GF-D8 (cell line): ENCODE measurements at places on chromosomes 6 and 20.

DNA sequence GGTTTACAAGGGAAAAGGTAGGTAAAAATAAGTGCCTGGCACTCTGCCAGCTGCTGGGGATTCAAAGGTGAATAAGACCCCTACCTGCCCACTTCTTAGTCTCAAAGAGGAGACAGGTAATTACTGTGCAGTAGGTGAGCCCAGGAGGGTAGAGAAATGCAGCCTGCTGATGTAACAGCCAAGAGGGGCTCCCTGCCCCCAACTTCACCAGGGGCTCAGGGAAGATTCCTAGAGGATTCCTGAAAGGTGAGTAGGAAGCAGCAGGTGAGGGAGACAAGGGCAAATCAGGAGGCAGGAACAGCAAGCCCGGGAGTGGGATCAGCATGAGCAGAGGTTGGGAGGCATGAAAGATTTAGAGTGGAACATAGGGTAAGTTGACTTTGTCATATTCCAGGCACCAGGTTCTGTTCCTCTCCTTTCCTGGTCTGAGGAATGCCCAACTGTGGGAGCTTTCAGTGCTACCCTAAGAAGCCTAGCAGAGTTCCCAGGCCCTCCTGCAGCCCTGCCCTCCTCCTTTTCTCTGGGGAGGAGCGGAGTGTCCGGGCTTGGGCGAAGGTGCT is 258.1 kb downstream of the LRFN2 start:
- no peak for DNase-seq

GRCh38 chr6:63571361-63572043 is 778 bp upstream of the LOC128125822 start:
- DNase-seq, result no peak

GRCh38 chr6:54074109-54074508 is 37.1 kb upstream of the MLIP start:
- no peak for DNase-seq

DNA sequence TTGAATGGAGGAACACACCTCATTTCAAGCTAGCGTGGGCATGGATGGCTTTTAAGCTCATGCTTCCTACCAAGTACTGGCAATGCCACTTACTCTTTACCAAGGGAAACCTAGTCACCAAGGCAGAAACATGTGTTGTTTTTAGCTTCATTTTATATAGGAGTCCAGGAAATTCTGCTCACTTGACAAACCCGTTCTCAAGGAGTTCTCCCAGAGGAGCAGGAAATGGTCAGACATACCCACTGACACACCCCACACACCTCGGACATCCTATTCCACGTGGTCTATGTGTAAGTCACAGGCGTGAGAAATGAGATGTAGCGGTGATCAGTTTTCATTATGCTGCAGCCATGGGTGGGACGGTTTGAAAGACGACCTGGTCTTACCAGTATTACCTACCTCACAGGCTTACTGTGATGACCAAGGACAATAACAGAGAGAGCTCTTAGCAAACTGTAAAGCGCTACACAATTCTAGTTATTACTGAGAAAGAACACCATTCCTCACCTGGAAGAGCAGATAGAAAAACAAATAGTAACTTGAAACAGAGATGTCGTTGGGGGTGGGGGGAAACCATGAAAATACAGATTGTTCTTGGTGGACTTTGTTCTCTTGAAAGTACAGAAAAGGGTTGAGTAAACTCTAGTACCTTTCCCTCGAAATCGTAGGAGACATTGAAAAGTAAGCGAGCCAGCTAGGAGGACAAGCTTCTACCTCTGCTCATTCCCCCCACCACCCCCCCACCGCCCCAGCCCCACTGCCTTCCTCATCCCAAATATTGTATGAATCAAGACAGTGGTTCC is 1.7 kb downstream of the CNKSR3 start:
- DNase-seq, result no peak

DNA sequence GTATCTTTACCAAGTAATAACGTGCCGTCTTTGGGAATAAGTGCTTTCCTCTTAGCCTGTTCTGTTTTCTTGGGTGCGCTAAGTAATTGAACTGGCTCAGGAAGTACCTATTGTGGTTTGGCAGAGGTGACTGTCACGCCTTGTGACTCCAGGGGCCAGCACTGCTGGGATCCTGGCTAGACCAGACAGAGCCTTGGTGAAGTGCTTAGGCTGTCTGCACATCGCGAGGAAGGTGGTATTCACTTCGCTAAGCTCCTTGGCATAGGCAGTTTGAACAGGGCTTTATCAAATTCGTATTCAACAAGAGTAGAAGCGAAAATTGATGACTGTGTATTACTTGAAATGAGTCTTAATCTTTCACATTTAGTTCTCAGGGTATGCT is 17.6 kb downstream of the PRDM1 start:
- no peak for DNase-seq

GRCh38 chr6:26400626-26401025 is 1.4 kb upstream of the BTN3A1 start:
- DNase-seq, result peak; percentile 37

GRCh38 chr6:131122007-131122406 is 13.3 kb upstream of the AKAP7 start:
- DNase-seq, result no peak

- no peak for DNase-seq
These were observed 19.6 kb downstream of the RPP21 start for GRCh38 chr6:30364591-30364990.

- no peak for DNase-seq
These were observed 37.4 kb upstream of the TNFAIP3 start for GRCh38 chr6:137829641-137830083.

DNA sequence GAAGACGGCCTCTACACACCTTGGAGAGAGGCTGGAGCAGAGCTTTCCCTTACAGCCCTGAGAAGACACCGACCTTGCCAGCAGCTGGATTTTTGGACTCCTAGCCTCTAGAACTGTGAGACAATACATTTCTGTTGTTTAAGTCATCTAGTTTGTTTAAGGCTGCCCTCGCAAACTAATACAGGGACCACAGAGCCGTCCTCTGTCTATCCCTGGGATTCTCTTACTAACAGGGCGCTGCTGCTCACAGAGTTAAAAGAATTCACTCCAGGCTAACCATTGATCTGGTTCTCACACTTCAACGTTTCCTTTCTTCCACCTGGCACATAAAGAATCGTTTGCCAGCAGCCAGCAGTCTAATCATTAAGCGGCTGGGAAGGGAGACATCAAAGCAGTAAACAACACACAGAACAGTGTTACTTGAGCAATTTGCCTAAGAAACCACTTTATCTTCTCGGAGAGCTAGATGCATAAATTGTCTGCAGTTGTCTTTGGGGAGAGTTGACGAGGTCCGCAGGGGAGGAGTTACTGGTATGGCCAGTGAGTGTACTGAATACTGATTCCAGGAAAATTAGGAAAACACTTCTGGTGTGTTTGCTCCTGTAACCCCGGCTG is 103.5 kb upstream of the AKAP12 start:
- DNase-seq, result no peak

DNA sequence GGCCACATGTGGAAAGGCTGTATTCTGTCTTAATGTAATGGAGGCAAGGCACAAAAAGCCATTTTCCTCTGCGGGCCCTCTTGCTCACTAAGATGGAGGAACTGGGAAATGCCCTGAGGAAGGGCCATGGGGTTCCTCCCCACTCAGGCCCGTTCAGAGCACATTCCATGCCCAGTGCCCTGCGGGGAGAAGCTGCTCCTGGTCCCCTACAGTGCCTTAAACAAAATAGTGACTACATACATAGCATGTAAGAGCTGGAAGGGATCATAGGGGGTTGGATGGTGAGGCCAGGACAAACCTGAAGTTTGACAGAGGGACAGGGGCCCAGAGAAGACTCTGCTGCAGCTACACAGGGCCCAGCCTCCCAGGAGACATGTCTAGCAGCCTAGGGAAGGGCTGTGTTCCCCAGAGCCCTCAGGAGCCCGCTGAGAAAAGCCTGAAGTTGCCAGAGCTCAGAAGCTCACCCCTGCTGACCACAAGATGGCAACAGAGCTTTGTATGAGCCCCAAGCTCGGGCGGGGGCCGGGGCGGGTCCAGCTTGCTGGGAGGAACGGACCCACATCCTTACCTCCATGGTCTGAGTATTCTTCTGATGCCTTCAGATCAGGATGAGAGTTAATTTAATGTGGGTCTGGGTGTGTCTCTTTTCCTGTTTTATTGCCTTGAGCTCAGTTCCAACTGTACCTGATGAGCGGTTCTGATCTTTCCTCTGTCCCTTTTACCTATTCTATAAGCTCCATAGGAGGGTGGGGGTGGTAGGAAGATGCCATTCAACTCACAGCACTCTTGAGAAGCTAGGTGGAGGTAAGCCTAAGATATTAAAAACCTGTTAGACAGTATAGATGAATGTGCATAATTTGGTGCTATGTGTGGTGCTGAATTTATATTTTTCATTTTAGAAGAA is 242.9 kb downstream of the CDC5L start:
- DNase-seq, result no peak

DNA sequence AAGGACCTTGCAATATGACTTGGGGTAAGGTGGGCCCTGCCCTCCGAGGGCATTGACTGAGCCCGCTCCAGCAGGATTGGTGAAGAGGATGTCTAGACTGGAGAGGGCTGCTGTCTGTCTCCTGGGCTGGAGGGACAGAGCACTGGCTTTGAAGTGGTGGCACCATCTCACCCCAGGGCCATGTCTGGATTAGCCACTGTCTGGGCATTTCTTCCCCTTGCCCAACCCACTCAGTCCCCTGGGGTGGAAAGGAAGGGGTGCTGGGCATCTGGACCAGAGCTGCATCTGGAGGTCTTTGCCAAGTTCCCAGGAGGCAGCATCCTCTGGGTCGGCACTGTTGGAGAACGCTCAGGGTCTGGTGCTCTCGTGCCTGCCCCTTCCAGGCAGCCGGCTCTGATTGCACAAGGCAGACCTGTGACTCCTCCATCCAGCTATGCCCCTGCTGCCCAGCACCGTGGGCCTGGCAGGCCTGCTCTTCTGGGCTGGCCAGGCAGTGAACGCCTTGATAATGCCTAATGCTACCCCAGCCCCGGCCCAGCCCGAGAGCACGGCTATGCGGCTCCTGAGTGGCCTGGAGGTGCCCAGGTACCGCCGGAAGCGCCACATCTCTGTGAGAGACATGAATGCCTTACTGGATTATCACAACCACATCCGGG is at the start of gene R3HDML:
Gene R3HDML (plus strand): TSS at position 319 of the 656 bp plus-strand sequence. CDS start 115 bp downstream, at position 434.
- DNase-seq, result no peak

DNA sequence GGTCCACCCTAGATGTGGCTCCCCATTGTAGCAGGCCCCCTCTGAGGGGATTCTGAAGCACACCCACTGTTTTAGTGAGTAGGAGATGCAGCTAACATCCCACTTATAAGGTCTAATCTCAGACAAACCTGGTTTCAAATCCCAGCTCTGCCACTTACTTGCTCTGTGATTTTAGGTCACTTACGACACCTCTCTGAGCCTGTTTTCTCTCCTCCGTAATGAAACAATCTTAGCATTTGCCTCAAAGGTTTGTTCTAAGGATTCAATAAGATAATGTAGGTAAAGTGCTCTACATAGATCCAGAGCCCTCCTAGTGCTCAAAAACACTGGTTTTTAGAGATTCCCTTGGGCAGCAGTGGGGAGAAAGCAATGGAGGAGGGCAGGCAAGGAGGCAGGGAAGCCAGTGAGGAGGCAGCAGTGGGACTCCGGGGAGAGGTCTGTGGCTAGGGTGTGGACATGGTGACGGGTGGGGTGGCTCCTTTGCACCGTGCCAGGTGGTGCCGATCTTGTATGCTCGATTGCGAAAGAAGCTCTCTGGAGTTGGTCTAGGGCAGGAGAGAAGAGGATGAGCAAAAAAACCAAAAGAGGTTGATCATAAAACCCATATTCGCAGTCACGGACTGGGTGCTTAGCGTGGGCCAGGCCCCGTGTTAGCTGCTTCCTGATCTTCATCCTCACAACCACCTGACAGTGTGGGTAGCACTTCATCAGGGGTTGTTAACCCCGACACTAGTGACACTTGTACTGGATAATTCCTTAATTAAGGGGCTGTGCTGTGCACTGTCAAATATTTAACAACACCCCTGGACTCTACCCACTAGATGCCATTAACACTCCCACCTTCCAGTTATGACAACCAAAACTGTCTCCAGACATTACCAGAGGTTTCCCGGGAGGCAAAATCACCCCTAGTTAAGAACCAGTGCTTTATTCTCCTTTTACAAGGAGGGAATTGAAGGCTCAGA is 16.8 kb upstream of the PTGIS start:
- no peak for DNase-seq

- DNase-seq, result no peak
These were observed 153.2 kb upstream of the PRND start for GRCh38 chr20:4568361-4568959.
